ENCODE measurements at places on chromosomes 1 and 21.

DNA sequence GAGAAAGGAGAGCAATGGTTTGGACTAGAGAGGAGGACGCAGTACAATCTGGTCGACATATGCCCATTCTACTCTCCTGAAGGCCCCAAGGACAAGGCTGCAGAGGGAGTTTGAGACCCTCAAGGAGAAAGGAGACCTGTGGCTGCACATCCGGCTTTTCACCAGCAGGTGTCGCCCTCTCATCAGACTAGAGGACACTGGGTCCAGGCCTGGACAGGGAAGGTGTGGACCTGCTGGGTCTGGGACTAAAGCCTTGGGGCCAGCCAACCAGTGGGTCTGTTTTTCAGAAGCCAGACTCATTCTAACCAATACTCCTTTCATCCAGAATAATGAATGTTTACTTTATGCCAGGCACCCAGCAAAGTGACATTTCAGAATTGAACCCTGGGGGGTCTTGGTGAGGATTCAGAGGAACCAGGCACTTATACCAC, 5.0 kb downstream of the SRARP start:
- peak; percentile 88 for DNase-seq

DNA sequence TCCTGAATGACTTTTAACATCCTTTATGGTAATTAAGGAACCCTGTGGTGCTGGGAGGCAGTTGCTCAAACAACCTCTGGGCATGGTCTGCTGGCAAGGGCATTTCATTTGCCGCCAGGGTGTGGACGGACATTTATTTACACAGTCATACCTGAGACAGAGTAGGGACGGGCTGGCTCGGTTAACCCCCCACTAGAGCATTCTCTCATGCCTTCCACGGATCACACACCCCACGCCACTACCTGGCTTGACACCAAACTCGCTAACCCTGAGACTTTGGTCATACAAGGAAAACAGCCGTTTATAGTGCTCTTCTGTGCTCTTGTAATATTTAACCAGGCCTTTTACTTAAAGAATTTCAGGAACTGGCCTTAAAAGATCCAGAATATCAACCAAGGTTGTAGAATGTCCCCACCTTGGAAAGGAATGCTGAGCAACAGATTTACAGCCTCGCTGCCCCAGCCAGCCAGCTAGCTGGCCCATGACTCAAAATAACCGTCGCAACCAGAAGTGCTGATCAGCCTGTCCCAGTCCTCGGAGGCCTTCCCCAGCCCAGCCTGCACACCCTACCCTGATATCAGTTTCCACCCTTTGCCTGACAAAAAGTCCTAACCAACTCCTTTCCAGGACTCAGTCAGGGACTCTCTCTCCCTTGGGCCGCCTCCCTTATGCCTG, 6.5 kb upstream of the PDXK start:
- peak; percentile 61 for DNase-seq

- DNase-seq, result no peak
Measured at GRCh38 chr1:175894581-175894980, 151.2 kb upstream of the TNR start.

- DNase-seq, result peak; percentile 20
Measured at GRCh38 chr1:62452951-62453350, 16.1 kb downstream of the USP1 start.

DNA sequence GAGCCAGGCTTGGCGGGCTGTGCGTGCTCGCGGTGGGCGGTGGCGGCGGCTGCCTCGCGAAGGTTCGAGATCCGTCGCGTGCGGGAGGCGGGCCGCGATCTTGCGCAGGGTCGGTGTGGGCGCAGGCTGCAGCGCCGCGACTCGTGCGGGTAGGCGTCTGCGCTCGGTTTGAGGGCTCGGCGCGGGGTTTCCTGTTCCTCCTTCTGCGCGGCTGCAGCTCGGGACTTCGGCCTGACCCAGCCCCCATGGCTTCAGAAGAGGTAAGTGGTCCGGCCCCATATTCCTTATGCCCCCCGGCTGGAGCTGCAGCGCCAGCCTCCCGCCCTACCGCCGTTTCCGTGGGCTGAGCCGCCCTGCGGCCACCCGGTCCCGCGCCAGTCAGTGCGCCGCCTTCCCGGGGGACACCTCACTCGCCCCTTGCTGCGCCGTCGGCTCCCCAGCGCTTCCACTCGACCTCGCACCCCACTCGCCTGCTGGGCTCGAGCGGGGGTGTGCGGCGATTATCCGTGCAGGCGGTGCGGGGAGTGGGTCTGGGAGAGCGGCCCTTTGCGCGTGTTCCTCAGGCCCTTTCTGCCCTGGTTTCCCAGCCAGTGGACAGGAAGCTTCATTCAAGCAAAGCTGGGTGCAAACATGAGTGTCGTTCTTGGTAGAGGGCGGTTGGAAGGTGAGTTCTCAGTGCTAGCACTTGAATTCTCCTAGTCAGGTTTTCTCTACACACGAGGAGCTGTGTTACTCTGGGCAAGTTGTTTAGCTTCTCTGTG, at the start of gene CACYBP:
Gene CACYBP (plus strand): TSS at position 12 of the 761 bp plus-strand sequence. CDS start 234 bp downstream, at position 246.
- peak; percentile 44 for DNase-seq

- DNase-seq, result peak; percentile 96
Measured at GRCh38 chr1:151327223-151327902, at the start of gene PI4KB. TSS of gene PI4KB (minus strand) at chr1:151327416. CDS start at chr1:151316481, 10,935 bp downstream.
